ENCODE measurements at places on chromosomes 12 and 14. TPM values are rescaled to one million over a fixed set of nuclear protein-coding genes. Genes with fewer than 3 reads are reported as not detected.

DNA sequence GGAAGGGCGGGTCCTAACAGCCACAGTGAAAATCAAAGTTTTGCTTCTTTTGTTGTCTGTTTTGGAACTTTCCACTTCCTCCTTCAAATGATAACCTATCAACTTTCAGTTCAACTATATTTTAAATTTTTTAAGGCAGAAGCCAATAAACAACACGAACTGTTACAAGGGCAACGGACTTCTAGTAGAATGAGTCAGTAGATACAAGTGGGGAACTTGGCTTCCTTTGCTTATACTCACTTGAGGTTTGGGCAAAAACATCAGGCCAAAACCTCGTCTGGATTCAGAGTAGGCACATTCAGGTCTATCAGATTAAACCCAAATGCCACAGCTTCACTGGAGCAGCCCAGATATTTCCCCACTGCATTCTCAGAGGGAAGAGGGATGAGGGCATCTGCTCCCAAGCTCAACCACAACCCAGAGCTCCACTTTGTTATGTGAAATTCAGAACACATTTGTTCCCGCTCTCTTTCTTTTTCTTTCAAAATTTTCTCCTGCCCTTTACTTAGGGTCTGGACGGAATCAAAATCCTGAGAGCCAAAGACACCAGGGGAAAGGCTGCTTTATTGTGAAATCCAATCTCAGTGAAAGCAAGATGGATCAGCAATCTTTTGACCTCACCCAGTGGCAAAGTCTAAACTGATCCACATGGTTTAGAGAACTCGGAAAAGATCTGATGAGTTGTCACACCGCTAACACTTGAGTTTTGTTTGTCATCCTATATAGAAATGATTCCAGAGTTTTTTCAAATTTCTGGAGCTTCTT is 152.5 kb upstream of the BTG1 start:
- no peak for DNase-seq

DNA sequence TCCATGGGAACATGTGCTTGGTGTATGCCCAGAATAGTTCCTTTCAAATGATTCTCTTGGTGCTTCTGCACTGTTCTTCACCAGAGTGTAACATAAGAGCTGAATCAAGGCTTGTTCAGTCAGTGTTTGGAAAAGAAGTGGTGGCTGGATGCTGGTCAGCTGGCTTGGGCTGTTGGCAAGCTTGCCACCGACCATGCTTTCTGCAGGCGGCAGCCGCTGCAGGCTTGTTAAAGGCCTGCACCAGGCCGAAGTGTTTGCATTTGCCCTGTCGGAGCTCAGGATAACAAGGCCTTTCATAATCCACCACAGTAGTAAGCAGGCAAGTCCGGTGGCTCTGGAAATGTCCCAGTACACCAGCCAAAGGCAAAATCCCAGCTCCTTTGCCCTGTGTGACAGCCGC is 26.9 kb downstream of the DAAM1 start:
- DNase-seq, result no peak

GRCh38 chr14:68619790-68620574 is 172.9 kb downstream of the ZFP36L1 start:
- no peak for DNase-seq

The KCNMB4 gene
- 0.34 TPM for total RNA-seq
